ENCODE measurements at places on chromosomes 5 and 9. TPM values are rescaled to one million over a fixed set of nuclear protein-coding genes. Genes with fewer than 3 reads are reported as not detected.

The PCA3 gene
- total RNA-seq: not detected

The DNAH5 gene
- not detected for total RNA-seq

The TJP2 gene
- 2.1 TPM for total RNA-seq

The FBP2 gene
- total RNA-seq: not detected

The ARPC5L gene
- 70.2 TPM for total RNA-seq

The C9orf78 gene
- 71.4 TPM for total RNA-seq

The ANKRD18B gene
- total RNA-seq: not detected

The PCDHB11 gene
- not detected for total RNA-seq

The IPO11 gene
- total RNA-seq: 26.6 TPM

All from activated naive CD8-positive, alpha-beta T cell treated with anti-CD3 and anti-CD28 coated beads, Interleukin-2, amount 10 ng/mL, durations not matched to agents 7 days and 5 days (primary cell).